ENCODE measurements at places on chromosomes 13 and 19.

GRCh38 chr13:28636677-28637317, 22.1 kb upstream of the POMP start:
- DNase-seq = no peak

GRCh38 chr19:51714848-51715247, 8.9 kb downstream of the HAS1 start:
- DNase-seq = no peak

DNA sequence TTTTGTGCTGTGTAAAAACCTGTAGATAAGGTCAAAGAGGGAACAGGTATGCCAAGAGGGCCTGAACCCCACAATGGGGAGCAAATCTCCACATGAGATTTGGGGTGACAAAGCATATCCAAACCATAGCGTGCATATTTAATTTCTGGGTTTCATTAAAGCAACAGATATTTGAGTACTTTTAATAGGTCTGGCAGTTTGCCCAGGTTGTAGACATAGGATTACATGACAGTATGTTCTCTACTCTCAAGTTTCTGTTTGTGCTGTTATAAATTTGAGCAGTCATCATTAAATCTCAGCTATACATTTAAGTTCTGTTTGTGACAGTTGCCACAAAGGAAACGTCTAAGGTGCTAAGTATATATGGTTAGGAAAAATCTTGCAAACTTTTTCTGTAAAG, 236.4 kb downstream of the ATP8A2 start:
- no peak for DNase-seq

DNA sequence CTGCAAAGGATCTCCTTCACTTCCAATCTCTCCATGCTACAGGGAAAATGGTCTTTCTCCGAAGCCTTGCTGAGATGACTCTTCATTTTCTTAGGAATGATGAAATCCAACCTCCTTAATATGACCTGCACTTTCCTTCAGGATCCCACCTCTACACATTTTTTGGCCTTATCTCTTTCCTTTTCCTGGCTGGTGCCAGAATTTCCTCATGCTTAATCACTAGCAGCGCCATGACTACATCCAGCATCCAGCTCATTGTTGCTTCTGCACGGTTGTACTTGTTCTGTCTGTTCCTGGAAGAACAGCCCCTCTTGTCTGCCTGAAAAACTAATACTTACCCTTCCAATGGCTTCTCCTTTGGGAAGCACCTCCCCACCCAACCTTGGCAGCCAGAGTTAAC, 68.4 kb downstream of the TEX26 start:
- no peak for DNase-seq

GRCh38 chr13:26247608-26248007, 6.3 kb upstream of the CDK8 start:
- no peak for DNase-seq
